ENCODE measurements at places on chromosomes 5 and 9. TPM values are rescaled to one million over a fixed set of nuclear protein-coding genes. Genes with fewer than 3 reads are reported as not detected.

DNA sequence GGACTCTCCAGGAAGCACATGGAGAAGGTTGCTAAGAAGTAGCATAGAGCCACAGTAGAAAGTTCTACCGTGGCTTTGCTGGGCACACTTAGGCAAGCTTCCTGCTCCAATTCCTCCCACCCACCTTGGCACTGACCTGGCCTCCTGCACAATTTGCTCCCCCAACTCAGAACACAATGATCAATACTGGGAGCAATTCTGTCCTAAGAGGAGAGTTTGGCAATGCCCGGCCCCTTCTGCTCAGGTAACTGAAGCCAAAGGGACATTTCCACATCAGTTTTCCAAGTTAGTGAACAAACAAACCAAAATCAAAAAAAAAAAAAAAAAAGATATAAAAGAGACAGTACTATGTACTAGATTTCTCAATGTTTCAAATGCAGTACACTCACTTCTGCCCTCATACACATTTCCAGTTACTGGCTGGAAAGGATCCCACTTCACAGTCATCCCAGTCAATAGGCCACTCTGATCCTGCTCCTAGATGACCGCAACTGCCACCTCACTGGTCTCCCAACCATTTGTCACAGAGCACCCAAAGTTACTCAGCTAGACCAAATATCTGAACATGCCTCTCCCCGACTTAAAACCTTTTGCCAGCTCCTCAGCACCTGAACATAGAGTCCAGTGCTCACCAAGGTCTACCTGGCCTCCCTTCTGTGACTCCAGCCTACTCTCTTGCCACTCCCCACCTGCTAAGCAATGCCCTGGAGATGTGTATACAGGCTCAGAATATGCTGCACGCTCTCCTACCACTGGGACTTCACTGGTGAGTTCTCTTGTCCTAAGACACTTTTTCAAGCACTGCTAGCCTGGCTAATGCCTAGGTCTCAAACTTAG, 21.3 kb downstream of the ABCA1 start:
- no peaks in the 10 kb centered on the region for H3K27me3 ChIP-seq
- no peaks in the 10 kb centered on the region for H3K36me3 ChIP-seq
- H3K4me3 ChIP-seq: no peak overlapping the region

GRCh38 chr5:159463590-159464321, 133.5 kb upstream of the IL12B start:
- no peak overlapping the region for H3K4me3 ChIP-seq
- peaks cover 19% of the 10 kb centered on the region for H3K4me1 ChIP-seq
- no peak for DNase-seq
- peaks cover 40% of the 10 kb centered on the region for H3K27me3 ChIP-seq
- no peak overlapping the region for H3K27ac ChIP-seq

- H3K27ac ChIP-seq: no peak overlapping the region
- no peak overlapping the region for H3K4me3 ChIP-seq
- no peak for DNase-seq
- H3K36me3 ChIP-seq: no peaks in the 10 kb centered on the region
- no peaks in the 10 kb centered on the region for H3K4me1 ChIP-seq
Observed at GRCh38 chr5:180027459-180028089, 44.0 kb downstream of the RNF130 start.

GRCh38 chr5:86858442-86858841, 240.7 kb downstream of the COX7C start:
- H3K4me1 ChIP-seq: no peaks in the 10 kb centered on the region
- H3K27ac ChIP-seq: no peak overlapping the region
- no peak overlapping the region for H3K4me3 ChIP-seq
- no peak for DNase-seq
- peaks cover 1% of the 10 kb centered on the region for H3K36me3 ChIP-seq

DNA sequence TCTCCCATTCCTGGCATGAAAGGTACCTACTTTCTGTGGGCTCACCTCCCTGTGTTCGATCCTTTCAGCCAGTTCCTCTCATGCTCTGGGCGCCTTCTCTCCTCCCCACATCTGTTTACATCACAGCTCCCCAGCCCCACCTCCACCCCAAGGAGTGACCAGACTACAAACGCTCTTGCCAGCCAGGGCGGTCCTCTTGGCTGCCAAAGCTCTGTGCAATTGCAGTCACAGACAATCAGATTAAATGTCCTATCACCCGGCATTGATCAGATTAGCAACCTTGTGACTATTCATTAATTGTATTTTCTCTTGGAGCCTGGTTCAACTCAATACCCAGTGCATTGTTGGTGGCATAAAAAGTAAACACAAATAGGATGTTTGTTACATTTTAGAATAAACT, 211.2 kb upstream of the TBCA start:
- no peak overlapping the region for H3K27ac ChIP-seq
- H3K4me3 ChIP-seq: no peak overlapping the region
- no peak for DNase-seq
- H3K27me3 ChIP-seq: no peaks in the 10 kb centered on the region

Gene CMYA5
- total RNA-seq: 0.31 TPM

Gene GBGT1
- total RNA-seq: 2.0 TPM

Gene SLC6A7
- total RNA-seq: not detected

Gene SMIM23
- total RNA-seq: not detected

All from activated T-cell treated with anti-CD3 and anti-CD28 coated beads, Interleukin-2, amount 50 U/mL, for 72 hours (primary cell).